OCI-M1 (cell line): ENCODE measurements at places on chromosomes 12 and 14.

- DNase-seq: no peak
These were observed 121.4 kb upstream of the PCED1B start for GRCh38 chr12:46958053-46958452.

DNA sequence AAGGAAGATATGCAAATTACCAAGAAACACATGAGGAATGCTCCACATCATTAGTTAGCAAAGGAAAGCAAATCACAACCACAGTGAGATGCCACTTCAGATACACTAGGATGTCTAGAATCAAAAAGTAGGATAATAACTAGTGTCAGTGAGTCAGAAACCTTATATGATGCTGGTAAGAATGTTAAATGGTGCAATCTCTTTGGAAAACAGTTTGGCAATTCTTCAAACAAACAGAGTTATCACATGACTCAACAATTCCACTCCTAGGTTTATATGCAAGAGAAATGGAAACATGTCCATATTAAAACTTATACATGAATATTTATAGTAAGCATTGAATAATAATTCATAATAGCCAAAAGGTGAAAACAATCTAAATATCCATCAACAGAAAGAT is 220.9 kb downstream of the FOXG1 start:
- DNase-seq: no peak

DNA sequence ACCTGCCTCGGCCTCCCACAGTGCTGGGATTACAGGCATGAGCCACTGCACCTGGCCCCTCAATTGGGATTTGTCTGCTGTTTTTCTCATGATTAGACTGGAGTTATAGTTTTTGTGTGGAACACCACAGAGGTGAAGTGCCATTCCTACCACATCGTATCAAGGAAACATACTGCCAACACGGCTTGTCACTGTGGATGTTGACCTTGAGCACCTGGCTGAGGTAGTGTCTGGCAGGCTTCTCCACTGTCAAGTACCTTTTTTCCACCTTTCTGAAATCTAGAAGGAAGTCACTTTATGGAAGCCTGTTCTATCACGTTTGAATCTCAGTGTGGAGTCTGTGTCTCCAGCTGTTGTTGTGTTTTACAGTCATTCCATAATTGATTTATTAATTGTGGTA is 21.4 kb upstream of the SEL1L start:
- no peak for DNase-seq

- DNase-seq: no peak
These were observed 37.2 kb downstream of the BEGAIN start for GRCh38 chr14:100549834-100550625.

DNA sequence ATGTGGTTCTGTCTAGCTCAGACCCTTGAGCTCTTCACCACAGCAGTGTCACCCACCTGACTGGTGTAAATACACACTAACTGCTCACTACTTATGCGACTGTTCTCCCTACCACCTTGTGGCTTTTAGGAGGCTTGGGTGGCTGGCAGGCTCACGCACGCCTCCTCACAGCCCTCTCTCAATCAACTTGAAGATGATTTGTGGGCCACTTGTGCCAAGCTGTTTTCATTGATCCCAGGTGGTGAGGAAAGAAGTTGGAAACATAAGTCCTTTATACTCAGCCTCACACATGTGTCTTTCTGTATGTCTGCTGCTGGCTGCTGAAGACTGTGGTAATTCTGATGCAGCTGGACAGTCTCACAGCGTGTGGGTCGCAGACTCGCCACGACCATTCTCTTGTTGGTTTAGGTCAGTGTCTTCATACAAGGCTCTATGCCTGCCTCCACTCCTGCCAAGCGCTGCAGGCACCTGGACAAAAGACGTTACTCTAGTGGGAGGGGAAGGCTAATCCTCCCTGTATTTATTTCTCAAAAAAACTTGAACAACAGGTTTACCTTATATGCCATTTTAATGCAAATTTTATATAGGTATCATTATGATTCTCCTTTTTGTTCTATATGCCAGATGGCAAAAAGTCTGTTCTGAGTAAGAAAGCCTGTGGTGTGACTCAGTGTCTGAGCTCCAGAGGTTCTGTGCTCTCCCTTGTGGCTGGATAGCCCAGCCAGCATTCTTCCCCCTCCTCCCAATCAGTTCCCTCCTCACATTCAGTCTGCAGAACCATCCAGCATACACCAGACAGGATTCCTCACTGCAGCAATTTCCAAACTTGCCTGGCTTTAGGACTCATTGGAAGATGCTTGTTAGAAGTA is 115.6 kb downstream of the DIP2B start:
- DNase-seq: no peak

DNA sequence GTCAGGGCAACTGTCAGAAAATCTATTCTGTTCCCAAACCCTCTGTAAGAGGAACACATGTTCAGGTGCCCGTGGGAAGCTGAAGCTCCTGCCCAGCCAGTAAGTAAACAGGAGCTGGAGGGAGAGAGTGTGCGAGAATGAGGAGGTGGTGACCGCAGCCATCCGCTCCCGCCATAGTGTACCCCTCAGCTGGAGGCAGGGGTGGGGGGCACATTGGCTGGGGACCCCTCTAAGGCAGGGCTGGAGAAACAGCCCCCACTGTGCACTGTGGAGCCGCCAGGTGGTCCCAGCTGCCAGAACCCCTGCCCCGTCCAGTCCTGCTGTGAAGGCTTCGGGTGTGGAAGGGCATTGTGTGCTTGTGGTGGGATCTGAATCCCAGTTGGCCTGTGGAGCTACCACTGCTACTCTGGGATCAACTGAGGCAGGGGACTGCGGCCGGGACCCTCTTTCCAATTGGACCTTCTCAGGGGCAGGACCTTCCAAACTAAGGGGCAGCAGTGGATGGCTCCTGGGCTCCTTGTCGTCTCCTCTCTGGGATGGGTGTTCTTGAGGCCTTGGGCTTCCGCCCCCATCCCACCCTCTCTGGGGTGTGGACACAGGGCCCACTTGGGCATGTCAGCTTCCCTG is 59.6 kb downstream of the TSPAN9 start:
- DNase-seq: no peak

- no peak for DNase-seq
These were observed 26.7 kb downstream of the TSPAN11 start for GRCh38 chr12:30953257-30953656.

DNA sequence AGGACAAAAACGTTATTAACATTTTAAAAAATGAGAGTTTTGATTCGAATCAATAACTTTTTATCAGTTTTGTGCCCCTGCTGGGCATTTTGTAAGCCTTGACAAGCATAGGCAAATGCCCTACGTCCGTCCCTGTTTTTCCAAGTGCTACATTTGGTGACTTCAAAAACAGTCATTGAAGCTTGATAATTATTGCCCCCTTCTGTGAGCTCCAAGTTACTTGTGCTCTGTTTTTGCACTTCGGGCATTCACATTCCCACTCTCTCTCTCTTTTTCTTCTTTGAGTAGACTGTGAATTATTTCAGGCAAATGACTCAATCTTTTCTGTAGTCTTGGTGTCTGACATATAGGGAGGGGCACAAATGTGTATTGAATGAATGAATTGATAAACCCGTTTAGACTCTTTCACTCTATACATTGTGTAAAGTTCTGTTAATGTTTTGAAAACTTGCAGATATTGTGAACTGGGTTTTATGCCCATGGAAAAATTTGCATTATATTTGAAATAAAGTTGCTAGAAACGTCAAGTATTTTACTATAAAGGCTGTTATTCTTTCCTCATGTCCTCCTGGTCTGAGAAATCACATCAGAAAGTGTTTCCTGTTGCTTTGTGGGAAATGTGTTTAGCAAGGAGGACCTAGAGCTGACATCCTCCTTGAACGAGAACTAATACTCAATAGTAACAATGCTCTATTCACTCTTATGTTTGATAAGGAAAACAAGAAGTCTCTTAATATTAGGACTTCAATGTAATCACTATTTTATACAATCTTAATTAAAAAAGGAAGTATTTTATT is 1.4 kb downstream of the APAF1 start:
- DNase-seq: peak; percentile 61

GRCh38 chr12:104519190-104520019 is 62.7 kb downstream of the CHST11 start:
- DNase-seq: no peak

DNA sequence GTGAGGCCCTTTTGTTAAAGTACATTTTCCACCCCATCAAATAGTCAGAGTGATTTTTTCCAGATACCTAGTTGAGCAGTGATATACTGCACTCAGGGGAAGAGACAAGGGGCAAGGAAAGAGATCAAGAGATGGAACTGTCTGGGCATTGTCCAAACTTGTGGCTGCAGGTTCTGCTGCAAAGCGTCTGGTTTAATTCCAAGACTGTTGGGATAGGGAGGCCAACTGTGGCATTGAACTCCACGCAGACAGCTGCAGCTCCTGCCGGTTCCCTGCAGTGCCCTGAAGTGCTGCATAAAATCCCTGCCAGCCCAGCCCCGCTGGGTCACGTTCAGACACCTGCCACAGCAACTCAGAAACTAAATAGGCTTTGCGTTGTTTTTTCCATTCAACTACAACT is 30.5 kb downstream of the RPH3A start:
- DNase-seq: no peak

DNA sequence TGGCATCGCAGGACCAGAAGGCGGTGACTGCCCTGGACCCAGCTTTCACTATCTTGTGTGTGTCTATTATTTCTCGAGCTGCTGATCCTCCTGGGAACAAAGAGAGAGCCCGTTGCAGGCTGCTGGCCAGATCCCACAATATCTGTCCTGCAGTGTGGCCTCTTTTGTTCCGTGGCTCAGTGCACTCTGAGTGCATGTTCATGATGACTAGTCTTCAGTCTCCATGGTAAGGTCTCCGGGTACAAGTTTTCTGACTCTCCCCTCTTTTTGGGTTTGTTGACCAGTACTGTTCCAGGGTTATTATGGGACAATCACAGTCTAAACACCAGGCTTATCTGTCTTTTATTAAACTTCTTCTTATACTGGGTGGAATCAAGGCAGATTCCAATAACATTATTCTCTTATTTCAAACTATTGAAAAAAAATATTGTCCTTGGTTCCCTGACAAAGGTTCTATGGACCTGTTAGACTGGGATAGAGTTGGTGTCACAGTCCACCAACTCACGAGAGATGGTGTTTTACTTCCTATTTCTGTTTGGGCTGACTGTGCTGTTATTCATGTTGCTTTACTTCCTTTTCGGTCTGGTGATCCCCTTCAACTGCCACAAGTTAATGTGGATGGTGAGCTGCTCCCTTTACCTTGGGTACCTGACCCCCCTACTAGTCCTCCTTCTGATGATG is 192.9 kb upstream of the ALG10B start:
- no peak for DNase-seq

DNA sequence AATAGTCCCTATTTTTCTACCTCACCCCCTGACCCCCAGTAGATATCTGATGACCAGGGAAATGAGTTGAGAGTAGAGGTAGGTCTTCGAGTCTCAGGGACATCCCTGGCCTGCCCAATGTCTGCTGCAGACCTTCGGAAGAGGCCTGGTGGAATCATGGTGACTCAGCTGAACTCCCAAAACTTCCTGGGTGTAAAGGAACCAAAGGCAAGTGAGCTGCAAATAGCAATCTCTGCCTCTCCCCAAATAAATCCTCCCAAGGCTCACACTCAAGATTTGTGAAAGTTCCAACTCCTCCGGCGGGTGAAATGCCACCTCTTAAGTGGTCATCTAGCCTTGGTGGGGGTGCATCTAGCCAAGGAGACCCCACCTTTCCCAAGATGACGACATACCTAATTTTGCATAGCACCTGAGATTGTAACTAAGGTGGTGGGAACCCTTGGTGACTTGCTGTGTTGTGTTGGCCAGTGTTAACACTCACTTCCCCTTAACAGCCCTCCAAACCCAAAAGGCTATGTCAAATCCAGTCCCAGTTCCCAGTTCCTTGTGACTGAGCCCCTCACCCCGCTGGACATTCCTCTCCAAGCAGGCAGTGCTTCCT is 6.3 kb downstream of the ZFP36L1 start:
- no peak for DNase-seq

GRCh38 chr12:6120796-6121473 is 3.5 kb downstream of the VWF start:
- no peak for DNase-seq

GRCh38 chr12:52191841-52192791 is at the start of gene KRT80:
KRT80 (minus strand) TSS chr12:52192014; CDS start chr12:52191902, 112 bp downstream.
- peak; percentile 11 for DNase-seq

- DNase-seq: no peak
These were observed 14.4 kb upstream of the VRTN start for GRCh38 chr14:74333909-74334308.

DNA sequence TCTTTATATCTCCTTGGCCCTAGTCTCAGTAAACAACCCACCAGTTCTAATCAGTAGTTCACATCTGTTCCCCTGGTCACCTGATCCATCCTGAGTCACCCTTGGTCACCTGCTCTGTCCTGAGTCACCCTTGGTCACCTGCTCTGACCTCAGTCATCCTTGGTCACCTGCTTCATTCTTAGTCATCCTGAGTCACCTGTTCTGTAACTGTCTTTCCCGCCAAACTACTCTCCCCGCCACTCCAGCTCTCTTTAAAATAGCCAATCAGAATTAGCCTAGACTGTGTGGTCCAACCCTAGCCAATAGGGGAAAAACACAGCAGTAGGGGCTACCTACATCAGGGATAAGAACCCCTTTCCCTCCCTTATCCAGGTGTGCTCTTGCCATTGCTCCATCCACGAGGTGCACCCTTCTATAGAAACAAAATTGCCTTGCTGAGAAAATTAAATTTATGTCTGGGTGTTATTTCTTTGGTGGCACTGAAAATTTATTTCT is 245.4 kb upstream of the DIO3 start:
- peak; percentile 6 for DNase-seq

- no peak for DNase-seq
These were observed 15.9 kb downstream of the ETNK1 start for GRCh38 chr12:22640851-22641250.

DNA sequence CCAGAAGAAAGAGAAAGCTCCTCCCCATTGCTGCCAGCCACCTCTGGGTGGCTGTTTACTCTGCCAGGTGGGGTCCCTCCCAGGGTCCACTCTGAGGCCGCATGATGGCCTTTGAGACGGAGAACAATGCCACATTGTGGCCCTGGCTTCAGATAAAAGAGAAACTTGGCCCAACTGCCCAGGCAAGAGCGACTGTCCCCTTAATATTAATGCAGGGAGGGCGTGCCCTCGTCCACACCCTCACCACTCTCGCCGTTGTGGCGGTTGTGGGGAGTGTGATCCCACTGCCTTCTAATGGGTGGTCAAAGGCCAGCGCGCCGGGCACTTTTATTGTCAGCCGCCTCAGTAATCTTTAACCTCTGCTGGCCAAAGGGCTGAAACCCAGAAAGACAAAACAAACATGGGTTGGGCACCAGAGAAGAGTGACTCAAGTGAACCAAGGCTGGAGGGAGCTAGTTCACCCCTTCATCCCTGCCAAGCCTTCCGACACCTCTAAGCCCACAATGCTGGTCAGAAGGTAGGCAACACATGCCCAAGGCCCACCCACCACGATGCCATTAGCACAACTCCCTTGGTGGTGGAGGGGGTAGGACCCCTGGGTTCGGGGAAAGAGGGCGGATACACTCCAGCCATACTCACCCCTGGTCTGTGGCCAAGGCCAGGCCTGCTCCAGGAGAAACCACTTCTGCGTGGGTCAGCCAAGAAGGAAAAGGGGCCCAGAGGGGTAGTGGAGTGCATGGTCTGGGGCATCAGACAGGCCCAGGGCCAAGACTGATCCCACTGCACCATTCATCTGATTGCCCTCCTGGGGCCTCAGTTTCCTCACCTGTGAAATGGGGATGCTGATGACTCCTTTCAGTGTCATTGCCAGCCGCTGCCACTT is 44.5 kb upstream of the BCL11B start:
- no peak for DNase-seq
